ENCODE measurements at places on chromosomes 2 and 18. TPM values are rescaled to one million over a fixed set of nuclear protein-coding genes. Genes with fewer than 3 reads are reported as not detected.
A peak's percentile ranks its signal among the peaks of the same experiment; 100 is the strongest.

GRCh38 chr2:68377137-68377780 is 12.2 kb downstream of the PLEK start:
- DNase-seq, result no peak

KATNAL2 gene
- 3.7 TPM for total RNA-seq

DTNA gene
- 2.7 TPM for total RNA-seq

DNA sequence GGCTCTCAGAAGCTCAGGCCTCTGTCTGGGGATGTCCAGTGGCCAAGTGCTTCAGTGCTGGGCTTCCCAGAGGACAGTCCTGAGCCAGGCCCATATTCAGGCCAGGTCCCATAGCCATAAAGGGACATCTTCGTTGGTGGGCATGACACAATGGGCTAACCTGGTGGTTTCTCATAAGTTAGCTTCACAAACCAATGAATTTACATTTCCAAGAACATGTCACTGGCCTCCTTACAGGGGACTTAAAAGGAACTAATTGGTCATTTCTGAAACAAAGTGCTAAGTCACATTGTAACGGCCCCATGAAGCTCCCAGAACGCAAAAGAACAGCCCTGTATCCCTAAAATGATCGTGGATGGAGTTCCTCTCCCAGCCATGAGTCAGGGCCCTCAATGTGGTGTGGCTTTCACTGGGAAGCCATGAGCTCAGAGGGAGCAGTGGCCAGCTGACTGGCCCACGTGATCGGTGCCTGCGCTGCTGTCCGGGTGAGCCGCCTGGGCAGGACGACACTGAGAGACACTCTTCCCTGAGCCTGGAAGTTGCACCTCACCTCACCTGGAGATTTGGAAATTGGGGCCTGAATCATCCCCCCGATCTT is 163.7 kb upstream of the APCDD1 start:
- no peak for DNase-seq

GRCh38 chr2:9205486-9205885 is 1.1 kb upstream of the ASAP2 start:
- DNase-seq, result no peak

DNA sequence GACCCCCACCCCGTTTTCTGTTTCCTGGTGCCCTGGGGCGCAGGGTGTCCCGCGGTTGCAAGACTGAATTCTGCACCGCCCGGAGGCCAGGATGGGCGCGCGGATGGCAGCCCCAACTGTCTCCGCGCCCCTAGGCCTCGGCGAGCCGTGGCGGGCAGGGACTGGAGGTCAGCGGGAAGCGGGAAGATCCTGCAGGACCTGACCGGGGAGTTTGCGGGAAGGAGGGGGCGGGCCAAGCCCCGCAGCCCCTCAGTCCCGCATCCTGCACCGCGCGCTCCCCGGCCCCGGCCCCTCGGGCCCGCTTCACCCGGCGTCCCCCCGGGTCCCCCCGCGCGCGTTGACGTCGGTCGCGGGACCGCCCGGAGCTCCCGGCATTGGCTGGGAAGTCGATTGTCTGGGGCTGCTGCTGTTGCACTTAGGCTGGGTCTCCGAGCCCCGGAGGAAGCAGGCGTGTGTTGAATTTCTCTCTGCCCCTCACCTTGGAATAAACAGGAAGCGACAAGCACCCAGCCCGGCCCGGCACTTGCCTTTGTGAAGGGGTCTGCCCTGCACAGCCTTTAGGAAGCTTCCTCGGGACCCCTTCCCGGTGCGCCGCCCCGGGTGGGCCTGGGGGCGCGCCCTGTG is at the start of gene LDLRAD4:
Gene LDLRAD4 (plus strand): TSS at position 393 of the 624 bp plus-strand sequence.
- peak; percentile 54 for DNase-seq

GRCh38 chr2:74896232-74896631 is 62.2 kb upstream of the POLE4 start:
- DNase-seq, result no peak

GRCh38 chr2:191225126-191225525 is 20.1 kb upstream of the MYO1B start:
- DNase-seq, result no peak

DNA sequence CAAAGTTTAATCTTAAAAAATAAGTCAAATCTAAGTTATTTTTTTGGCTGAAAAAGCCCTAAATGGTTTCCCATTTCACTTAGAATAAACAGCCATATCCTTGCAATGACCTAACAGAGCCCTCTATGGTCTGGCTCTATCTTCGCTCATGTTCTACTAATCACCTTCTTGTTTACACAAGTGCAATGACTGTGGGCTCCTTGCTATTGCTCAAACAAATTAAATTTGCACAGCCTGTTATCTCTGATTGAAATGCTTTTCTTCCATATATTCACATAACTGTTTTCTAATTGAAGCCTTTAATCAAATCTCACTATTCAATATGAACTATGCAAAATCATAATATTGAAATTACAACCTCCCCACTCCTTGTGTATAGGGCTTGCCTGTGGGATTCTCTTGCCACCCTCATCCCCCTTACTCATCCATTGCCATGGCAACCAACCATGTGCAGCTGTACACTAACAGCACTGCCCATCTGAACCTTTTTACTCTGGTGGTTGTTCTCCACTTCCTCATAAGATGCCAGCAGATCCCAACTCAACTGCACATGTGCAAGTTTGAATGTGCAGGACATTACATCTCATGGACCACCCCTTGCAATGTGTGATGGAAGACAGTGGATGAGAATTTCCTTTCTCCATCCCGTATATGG is 1083.2 kb downstream of the SOCS6 start:
- no peak for DNase-seq

DNA sequence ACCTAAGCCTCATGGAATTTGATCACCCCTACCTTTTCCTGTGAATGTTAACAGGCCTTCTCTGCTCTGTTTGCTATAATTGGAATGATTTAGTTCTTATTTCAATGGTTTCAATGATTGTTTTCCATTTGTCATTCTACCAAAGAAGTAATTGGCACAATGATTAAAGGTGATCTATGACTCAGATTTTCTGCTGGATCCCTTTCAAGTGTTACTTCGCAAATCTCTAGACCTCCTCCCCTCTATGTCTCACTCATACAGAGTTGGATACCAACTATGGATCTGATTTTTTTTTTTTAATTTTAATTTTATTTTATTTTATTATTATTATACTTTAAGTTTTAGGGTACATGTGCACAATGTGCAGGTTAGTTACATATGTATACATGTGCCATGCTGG is 29.6 kb upstream of the FAM117B start:
- no peak for DNase-seq

GRCh38 chr2:184040230-184040629 is 558.1 kb upstream of the ZNF804A start:
- no peak for DNase-seq

- no peak for DNase-seq
These were observed 8.1 kb upstream of the DUSP2 start for GRCh38 chr2:96153291-96153713.

ADRA2B gene
- total RNA-seq, result 0.12 TPM

GRCh38 chr2:225288986-225289385 is 110.5 kb upstream of the NYAP2 start:
- no peak for DNase-seq

CD8B gene
- total RNA-seq, result 1.3 TPM

- no peak for DNase-seq
These were observed 109.5 kb downstream of the MAIP1 start for GRCh38 chr2:200064879-200065278.

- no peak for DNase-seq
These were observed 295.3 kb downstream of the CDH7 start for GRCh38 chr18:66046032-66046602.

DNA sequence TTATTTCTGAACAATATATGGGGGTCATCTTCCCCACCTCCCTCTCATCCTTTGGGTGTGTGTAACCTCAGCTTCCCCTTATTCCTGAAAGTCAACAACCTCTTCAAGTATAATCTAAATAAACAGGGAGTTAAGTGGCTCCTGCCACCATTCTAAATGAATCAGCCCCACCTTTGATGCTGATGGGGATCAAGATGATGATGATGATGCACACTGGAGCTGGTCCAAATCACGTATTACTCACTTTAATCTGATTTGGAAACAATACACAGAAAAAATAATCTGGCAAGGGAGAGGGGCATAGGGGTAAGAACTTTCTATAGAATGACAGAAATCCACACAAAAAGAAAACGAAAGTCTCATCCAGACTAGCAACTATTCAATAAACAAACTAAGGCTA is 7.1 kb downstream of the ACVR1 start:
- DNase-seq, result no peak

DNA sequence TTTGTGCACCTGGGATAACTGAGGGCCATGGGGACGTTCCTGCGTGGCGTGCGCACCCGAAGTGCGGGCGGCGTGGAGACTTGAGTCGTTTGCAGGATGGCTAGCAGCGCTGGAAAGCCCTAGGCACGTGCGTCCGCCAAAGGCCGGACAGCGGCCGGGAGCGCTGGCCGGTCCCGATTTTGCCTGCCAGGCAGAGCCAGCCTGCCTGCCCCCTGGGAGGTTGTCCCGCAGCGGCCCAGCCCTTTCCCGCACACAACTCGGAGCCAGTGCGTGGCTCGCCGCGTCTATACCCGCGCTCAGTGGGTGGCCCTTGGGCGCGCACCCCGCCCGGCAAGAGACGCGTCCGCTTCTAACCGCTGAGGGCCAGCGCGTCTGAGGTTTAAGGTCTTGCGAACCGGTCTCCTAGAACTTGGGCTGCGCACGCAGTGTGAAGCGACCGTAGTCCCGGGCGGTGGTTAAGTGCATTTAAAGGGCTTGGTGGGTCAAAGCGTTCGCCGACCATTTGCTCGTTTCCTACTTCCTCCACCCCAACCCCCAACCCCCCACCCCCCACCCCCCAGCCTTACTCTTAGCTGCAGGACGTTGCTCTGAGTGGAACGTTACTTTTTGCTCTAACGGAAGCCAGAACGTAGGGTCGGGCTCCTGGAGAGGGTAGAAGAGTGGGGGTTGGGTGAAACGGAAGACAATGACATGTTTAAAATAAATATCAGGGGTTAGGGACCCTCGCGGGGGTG is 627 bp downstream of the CDCA7 start:
- DNase-seq, result peak; percentile 67

DNA sequence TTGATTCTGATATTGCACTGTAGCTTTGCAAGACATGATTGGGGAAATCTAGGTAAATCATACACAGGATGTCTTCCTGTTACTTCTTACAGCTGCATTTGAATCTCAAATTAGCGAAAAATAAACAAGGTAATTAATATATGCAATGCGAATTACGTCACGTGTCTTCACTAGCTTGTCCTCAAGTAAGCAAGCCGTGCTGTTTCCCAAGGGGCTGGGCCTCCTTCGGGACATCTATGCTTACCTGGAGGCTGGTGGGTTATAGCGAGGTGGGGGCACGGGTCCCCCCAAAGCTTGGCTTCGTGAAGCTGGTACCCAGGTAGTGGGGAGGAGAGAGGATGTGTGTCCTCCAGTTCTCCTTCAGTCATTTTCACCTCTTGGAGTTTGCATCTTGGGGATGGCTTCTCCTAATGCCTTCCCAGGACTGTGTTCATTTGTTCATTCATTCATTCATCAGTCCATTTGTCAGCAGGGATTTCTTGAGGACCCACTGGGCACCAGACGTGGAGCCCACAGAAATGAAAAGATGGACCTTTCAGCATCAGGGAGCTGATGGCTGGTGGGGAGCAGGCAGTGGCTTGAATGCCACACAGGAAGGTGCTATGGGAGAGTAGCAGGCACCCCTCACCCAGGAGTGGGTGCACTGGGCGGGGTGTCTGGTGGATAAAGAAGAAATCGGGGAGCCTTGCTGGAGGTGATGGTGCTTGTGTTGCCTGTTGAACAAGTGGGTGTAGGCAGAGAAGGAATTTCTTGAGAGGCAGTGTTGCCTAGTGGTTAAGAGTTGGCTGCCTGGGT is 155.1 kb downstream of the GLI2 start:
- no peak for DNase-seq

SCYGR4 gene
- total RNA-seq, result not detected

- no peak for DNase-seq
These were observed 66.8 kb upstream of the STPG4 start for GRCh38 chr2:47221946-47222345.

HOXD13 gene
- 0.15 TPM for total RNA-seq

RFTN2 gene
- total RNA-seq, result 3.0 TPM

DNA sequence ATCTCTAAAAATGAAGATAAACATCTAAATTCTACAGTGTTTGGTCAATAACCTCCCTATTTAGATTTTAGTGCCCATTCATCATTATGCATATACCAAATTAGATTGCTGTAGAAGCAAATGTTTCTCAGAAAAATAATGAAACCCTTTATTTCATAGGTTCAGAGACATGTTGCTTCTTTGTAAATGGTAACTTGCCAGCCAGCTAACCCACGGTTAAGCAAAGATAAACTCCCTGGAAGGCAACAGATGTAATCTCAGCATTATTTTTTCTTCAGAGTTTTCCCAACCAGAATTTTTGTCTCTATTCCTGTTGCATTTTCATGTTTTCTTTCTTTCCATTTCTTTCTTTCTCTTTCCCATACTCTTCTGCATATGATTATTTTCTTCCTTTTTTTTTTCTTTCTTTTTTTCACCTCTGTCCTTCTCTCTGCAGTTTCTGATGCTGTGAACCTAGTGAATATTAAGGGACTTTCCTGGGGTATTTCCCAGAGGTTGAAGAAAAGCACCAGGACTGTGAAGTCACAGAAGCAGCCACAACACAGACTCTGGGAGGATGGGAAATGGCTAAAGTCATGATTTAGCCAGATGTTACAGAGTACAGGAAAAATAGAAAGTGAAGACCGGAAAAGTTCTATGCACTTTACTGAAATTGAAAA is 50.0 kb upstream of the DSG1 start:
- DNase-seq, result no peak

GRCh38 chr2:5520463-5520972 is 171.7 kb upstream of the SOX11 start:
- DNase-seq, result no peak

CRYBA2 gene
- 4.1 TPM for total RNA-seq

CHRNG gene
- not detected for total RNA-seq
